ENCODE measurements at places on chromosomes 12 and 14.

DNA sequence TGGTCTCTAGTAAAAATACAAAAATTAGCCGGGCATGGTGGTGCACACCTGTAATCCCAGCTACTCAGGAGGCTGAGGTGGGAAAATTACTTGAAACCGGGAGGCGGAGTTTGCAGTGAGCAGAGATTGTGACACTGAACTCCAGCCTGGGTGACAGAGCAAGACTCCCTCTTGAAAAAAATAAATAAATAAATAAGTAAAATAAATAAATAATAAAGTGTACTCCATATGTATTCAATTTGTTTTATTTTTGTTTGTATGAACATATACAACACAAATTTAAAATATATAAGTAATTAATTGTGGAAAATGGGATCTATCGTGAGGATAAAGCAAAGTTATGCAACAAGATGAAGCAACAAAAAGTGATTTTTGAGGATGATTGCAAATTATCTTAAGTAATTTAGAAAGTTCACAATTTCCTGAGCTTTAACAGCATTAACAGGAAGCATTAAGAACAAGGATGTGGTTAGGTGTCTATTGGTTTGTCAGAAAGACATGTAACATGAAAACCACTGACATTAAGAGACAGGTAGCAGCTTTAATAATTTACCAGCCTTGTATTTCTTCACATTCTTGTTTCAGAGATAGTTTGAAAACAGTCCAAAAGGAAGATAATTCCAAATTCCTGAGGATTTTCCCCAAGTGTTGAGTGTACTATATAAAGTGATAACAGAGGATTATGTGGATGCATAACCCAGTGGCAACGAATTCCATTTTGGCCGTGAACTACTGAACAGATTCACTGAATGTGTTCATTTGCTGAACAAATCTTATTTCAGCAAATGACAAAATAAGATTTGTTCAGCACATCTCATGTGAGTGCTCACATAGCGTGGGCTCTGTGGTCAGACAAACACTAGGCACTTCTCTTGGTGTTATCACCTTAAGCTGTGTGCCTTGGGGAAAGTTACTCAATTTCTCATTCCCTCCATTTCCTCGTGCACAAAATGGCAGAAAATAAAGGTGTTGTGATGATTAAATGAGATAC, 68.6 kb upstream of the RESF1 start:
- DNase-seq: no peak

DNA sequence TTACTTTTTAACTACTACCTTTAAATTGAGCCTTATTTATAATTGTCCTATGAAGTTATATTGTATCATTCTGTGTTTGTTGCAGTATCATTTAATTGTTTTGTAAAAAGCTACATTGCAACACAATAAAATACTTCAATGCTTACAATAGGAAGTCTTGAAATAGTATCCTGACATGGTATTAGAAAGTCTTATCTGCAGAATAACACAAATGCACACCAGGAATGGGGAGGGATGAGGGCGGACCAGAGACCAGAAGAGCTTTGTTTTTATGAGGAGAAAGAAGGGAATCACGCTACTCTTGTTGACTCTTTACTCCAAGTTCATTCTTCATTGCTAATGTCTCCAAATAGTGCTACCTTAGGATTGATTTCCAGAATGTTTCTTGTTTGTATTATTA, 120.2 kb downstream of the MON2 start:
- DNase-seq: no peak

GRCh38 chr14:63475761-63476160, 67.4 kb downstream of the PPP2R5E start:
- DNase-seq: no peak

GRCh38 chr12:132071040-132071810, 72.9 kb downstream of the DDX51 start:
- no peak for DNase-seq

DNA sequence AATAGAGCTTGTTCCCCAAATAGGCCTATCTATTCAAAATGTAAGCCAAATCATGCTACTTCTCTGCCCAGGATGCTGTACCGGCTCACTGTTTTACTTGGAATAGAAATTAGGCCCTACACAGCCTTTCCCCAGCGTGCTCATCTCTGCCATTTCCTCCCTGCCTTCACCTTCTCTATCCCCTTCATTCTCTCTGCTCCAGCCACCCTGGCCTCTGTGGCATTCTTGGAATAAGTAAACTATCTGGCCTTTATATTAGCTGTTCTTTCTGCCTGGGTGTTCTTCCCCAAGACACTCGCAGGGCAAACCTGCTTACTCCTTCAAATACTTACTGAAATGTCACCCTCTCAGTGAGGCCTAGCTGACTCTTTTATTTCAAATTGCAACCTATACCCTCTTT, 30.9 kb upstream of the DYRK2 start:
- DNase-seq: no peak

- no peak for DNase-seq
Observed at GRCh38 chr12:780750-781379, 28.5 kb downstream of the WNK1 start.

DNA sequence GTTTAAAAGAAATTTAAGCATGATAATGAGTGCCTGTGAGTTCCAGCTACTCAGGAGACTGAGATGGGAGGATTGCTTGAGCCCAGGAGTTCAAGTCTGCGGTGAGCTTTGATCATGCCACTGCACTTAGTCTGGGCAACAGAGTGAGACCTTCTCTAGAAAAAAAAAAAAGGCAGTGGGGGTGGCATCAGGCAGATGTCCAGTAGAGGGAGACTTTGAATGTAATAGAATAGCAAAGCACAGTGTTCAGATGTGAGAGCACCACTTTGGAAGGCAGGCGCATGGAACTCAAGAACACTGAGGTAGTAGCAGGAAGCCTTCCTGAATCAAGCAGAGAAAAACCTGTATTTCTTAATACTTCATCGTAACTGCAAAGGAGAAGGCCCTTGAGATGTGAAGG, 394.5 kb upstream of the GARIN6 start:
- no peak for DNase-seq

DNA sequence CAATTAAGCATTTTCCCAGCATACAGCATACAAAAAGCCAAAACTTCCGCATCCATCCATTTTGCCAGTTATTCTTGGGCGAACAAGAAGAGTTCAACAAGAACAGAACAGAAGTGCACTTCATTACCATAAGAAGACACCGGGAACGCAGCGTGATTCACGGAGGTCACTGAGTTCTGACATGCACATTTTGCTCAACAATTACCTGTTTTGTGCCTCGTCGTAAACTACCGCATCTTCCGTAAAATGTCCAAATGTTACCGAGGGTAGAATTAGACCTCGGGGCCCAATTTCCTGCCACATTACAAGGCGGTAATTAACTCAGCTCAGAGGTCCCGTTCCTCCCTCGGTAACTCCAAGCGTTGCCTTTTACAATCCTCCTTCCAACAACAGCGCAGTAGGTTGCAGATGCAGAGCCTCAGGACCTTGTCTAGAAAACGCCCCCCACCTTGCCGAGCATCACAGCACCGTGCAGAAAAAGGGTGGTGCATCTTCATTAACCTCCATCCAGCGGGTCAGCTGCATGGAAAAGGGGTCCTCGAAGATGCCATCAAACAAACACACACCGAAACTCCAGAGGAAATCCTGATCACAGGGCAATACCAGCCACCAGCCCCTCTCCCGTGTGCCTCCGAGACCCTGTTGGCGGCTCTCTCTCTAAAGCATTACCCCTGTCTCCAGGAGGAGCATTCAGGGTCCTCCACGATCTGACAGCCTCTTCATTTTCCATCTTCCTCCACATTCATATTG, 125.2 kb downstream of the BCL11B start:
- no peak for DNase-seq

- no peak for DNase-seq
Observed at GRCh38 chr14:100045642-100046344, 19.4 kb upstream of the EVL start.

DNA sequence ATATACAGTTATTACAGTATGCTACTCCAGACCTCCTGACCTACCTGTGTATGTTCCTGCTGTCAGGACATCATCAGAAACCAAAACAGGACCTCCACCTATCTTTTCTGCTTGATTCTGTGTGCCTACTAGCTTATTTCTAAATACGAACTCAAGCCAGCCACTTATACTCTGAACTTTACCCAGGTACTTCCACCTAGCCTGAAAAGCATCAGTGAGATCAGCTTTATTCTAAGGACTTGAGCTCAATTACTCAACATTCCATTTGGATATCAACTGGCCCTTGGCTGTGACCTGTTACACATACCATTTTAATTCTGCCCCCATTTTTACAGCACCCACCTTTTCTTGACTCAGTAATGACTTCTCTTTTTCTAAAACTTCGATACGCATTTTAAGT, 29.2 kb downstream of the TRIP11 start:
- DNase-seq: no peak

DNA sequence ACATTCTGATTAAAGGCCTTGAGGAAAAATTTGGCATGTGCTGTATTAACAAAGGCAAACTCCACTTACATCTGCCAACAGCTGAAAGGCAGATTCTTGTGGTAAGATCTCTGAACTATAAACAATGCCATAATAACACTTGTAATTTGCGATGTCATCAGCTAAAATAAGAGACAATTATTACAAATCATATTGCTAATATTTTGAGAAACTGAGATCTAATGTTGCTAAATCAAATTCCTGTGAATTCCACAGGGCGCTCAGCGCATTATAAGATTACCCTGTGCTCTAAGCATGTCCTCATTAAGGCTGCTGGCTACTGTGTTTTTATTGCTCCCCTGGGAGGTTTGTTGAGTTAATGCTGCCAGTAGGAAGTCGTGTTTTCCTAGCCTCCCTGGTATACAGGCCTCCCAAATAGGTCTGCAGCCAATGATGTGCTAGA, 244.8 kb downstream of the DACT1 start:
- DNase-seq: peak; percentile 17

GRCh38 chr14:76779221-76780057, 18.2 kb downstream of the VASH1 start:
- DNase-seq: no peak

DNA sequence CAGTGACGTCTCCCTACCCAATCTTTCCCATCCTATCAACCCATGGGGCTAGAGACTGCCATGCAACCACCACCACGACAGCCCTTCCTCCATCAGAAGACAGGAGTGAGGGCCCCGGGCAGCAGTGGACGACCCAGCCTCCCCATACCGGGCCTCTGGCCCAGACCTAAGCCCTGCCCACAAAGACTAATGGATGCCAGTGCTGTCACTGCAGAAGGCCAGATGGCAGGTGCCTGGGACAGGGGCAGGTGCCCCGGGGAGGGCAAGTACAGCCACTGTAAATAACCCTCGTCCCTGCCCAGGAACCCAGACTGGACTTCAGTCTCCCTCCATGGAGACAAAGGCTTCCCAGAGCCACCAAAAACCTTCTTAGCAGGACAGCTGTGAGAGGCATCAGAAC, 20.3 kb upstream of the HSPB8 start:
- no peak for DNase-seq

All from NCI-H1105 (cell line).